Stromal cell of bone marrow (primary cell): ENCODE measurements at places on chromosomes 3 and 15.
A peak's percentile ranks its signal among the peaks of the same experiment; 100 is the strongest.

- peak; percentile 66 for DNase-seq
Measured at GRCh38 chr3:72338082-72338941, 509.9 kb downstream of the SHQ1 start.

- no peak for DNase-seq
Measured at GRCh38 chr3:37693511-37694283, 168.0 kb upstream of the CTDSPL start.

GRCh38 chr3:101762041-101762646 is 16.9 kb upstream of the NXPE3 start:
- DNase-seq: no peak

GRCh38 chr3:59939826-59940426 is 890.1 kb upstream of the CFAP20DC start:
- no peak for DNase-seq

DNA sequence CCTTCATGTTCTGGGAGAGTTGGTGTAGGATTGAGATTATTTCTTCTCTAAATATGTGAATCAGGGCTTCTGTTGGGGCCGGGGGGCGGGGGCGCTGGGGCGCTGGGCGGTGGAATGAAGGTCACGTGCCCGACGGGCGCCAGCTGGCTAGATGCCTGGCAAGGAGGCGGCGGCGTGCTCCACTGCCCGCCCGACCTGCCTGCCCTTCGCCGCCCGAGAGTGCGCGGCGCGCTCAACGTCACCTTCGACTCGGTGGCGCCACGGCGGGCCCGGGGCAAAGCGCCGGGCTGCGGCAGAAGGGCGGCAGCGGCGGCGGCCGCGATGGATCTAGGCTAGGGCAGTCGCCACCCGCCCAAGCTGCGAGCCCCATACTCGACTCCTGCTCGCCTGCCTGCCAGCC is 47.0 kb upstream of the LHFPL4 start:
- DNase-seq: no peak

DNA sequence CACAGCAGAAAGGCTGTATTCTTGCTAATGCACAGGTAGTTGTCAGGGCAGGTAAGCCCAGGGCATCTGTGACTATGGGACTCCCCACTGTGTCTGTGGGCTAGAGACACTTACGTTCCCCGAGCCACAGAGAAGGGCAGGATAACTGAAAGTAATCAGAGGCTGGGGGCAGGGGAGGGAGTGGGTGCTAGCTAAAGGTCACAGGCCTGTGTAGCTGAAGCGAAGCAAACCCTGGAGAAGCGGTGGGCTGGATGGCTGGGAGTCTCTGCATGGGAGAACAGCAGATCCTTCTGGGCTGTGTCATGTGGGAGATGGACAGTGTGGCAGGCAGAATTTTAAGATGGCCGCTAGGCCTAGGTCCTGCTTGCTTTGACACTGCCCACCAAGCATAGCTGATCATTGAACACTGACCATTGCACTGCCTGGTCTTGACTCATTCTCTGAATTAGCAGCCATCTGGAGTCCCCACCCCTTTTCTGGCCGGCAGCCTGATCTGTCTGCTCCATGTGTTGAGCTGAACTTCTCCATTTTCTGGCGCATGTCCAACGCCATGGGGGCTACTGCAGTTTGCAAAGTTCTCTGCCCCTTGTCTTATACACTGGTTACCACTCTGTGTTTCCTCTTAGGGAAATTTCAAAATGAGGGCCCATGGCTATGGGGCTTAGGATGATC is 110.0 kb downstream of the DGKG start:
- no peak for DNase-seq

- DNase-seq: no peak
Measured at GRCh38 chr15:79623488-79623887, 191.4 kb downstream of the MINAR1 start.

GRCh38 chr15:50250760-50251394 is 14.6 kb downstream of the HDC start:
- no peak for DNase-seq

- DNase-seq: no peak
Measured at GRCh38 chr15:40843885-40844695, at the start of gene SPINT1. SPINT1 (plus strand) TSS chr15:40844048; CDS start chr15:40844555, 507 bp downstream.

- DNase-seq: no peak
Measured at GRCh38 chr15:58313810-58314592, 117.8 kb upstream of the LIPC start.

DNA sequence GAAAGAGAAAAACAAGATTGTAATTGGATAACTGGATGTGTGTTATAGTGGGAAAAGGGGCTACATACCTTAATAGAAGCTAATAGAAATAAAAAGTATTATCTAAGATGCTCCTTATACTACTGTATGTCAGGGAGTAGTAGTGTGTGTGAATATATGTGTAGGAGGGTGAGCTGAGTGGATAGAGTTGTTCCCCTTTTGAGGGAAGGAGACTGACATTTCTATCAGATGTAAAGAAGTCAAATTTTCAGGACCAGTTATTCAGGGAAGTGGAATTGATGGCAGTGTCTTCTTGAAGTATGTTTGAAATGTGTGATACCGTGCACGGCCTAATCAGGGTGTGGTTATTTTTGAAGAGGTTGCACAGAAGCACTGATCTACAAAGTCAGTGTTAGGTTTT is 49.1 kb downstream of the PCOLCE2 start:
- DNase-seq: no peak

DNA sequence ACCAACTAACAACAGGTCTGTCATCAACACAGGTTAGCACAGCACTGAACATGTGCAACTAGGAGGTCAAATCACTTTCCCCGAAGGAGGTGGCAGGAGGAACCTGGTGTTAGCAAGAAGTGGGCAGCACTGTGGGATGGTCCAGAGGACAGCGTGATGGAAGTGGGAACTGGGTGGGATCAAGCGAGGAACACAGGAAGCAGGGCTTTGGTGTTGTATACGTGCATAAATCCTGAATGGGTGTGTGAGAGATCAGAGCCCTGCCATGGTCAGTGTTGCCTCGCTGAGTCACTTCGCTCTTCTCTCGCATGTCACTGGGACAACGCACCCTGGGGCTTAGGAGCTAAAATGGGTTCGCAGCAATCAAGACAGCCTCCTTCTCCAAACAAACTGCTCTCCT is 62.1 kb downstream of the MOBP start:
- no peak for DNase-seq

- no peak for DNase-seq
Measured at GRCh38 chr3:172568701-172569100, 45.5 kb upstream of the TNFSF10 start.

- no peak for DNase-seq
Measured at GRCh38 chr3:188369526-188369925, 215.6 kb downstream of the LPP start.

GRCh38 chr15:48893311-48893710 is 15.4 kb downstream of the EID1 start:
- no peak for DNase-seq

DNA sequence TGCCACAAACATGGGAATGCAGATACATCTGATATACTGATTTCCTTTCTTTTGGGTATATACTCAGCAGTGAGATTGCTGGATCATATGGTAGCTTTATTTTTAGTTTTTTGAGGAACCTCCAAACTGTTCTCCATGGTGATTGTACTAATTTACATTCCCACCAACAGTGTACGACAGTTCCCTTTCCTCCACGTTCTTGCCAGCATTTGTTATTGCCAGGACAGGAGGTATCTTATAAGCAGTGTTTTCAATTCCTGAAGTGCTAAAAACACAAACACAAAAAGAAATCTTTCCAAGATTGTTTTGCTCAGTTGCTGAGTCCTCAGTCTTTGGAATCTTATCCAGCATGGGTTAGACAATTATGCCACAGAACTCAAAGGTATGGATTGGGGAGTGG is 13.5 kb downstream of the GTF2E1 start:
- DNase-seq: no peak

- no peak for DNase-seq
Measured at GRCh38 chr15:87300146-87300545, 956.4 kb downstream of the NTRK3 start.

GRCh38 chr3:21426920-21427319 is 324.1 kb downstream of the ZNF385D start:
- no peak for DNase-seq

DNA sequence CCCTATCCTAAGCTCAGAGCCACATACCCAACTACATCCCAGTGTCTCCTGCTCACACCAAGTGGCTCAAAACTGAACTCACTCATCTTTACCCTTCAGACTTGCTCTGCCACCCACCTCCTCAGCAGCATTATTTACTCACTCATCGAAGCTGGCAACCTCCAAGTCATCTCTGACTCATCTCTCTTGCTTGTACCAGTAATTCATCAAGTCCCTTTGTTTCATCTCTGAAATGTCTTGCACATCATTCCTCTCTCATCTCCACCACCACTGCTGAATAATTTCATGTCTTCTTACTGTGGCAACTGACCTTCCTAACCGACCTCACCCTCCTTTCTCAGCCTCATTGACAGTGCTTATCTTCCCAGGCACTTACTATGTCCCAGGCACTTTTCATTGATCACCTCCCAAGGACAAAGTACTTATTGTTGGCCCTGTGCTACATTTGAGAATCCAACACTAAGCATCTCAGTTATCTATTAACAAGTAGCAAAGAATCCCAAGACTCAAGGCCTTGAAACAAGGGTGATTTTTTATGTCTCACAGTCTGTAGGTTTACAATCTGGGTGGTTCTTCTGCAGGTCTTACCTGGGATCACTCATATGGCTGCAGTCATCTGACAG is 82.0 kb downstream of the MRPL46 start:
- peak; percentile 54 for DNase-seq

DNA sequence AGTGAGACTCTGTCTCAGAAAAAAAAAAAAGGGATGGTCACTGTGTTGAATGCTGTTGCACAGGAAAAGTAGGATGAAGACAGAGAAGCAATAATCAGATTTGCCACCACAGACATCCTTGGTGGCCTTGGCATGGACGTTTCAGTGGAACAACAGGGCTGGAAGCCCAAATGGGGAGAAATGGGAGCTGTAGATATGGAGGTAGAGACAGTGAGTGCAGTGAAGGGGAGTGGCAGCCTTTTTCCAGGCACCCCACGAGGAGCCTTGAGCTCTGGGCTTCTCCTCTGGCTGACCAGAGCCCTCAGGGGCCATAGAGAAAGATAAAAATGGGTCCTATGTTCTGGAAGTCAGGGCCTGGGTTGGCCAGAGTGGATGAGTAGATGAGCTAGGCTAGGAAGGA is 12.3 kb upstream of the DOCK3 start:
- no peak for DNase-seq

- DNase-seq: no peak
Measured at GRCh38 chr3:166986000-166986399, 394.1 kb downstream of the ZBBX start.

DNA sequence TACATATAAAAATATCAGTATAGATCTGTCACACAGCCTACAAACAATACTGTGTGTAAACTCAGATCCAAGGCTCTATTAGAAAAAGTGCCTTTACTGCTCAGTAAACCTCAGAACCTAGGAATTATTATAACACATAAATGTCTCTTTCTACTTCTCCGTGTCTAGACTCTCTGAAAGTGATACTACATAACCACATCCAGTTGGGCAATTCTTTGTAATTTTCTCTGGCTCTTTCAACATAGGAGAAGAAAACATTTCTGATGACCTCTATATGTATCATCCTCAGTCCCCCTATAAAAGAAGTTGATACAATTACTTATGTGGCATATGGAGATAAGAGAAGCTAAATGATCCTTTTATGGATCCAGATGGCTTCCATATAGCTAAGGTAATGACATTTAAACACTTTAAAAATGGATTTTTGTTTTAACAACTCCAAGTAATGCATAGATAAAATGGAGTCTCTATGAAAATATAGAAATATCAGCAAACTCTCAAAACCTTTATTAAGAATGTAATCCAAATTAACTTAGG is 104.5 kb downstream of the LSAMP start:
- DNase-seq: peak; percentile 14

- DNase-seq: no peak
Measured at GRCh38 chr3:123385001-123385401, 63.9 kb downstream of the ADCY5 start.

DNA sequence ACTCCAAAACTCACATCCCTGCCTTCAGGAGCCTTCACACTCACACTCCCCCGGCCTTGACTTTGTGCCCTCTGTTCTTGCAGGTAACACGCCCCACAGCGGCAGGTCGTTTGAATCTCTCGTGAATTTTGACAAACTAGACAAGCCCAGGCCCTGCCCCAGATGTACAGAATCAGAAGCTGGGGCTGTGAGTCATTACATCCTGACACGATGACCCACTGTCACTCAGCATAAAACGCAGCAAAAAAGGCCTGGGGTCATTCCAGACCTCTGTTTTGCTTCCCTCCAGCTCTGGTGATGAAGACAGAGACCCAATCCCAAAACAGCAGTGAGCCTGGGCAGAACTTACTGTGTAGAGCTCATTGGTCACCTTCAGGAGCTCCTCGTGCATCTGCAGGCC is 116.4 kb upstream of the RAD18 start:
- no peak for DNase-seq

GRCh38 chr3:88090681-88091080 is 31.6 kb downstream of the ZNF654 start:
- no peak for DNase-seq

GRCh38 chr15:29570121-29570947 is 251.9 kb downstream of the TJP1 start:
- no peak for DNase-seq

GRCh38 chr3:147008886-147009285 is 397.5 kb downstream of the ZIC4 start:
- DNase-seq: peak; percentile 83

DNA sequence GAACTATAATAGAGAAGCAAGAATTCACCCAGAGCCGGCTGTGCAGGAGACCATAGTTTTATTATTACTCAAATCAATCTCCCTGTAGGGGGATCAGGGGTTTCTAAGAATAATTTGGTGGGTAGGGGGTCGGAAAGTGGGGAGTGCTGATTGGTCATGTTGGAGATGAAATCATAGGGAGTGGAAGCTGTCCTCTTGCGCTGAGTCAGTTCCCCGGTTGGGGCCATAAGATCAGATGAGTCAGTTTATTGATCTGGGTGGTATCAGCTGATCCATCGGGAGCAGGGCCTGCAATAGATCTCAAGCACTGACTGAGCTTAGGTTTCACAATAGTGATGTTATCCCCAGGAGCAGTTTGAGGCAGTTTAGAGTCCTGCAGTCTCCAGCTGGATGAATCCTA is 97.0 kb upstream of the SNRPN start:
- DNase-seq: no peak

GRCh38 chr3:5005367-5005766 is 26.1 kb downstream of the BHLHE40 start:
- DNase-seq: no peak

GRCh38 chr3:114379266-114379665 is 85.4 kb downstream of the TIGIT start:
- no peak for DNase-seq

GRCh38 chr3:44555723-44556122 is 730 bp downstream of the ZKSCAN7 start:
- no peak for DNase-seq
